ENCODE measurements at places on chromosomes 4 and X. TPM values are rescaled to one million over a fixed set of nuclear protein-coding genes. Genes with fewer than 3 reads are reported as not detected.

DNA sequence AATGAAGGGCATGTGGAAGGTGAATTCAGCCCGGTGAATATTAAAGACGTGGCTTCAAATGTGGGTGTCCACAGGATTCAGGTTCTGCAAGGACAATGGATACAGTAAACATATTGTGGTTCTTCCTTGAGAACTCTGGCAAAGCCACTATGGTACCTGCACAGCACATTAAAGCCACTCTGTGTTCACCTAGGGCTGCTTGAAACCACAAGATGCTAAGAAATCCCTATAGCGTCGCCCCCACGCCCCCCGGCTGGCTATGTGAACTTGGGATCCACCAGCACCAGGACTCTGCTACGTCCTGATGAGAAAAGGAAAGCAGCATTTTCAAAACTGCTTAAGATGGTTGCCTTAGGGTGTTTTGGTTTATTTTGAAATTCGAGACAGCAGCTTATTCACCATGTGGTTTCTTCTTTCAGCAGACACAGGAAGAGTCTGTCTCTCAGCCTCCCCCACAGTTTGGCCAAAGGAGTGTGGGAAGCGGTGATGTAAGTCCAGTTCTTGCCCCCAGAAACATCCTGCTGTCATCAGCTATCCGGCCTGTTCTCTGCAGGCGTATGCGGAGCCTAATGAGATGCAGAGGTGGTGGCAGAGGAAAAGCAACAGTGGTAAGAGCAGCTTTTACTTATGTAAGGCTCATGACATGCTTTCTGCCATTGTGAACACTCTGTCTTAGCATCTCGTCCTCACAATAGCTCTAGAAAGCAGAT is 111.5 kb downstream of the AFAP1 start:
- peak; percentile 37 for DNase-seq

DNA sequence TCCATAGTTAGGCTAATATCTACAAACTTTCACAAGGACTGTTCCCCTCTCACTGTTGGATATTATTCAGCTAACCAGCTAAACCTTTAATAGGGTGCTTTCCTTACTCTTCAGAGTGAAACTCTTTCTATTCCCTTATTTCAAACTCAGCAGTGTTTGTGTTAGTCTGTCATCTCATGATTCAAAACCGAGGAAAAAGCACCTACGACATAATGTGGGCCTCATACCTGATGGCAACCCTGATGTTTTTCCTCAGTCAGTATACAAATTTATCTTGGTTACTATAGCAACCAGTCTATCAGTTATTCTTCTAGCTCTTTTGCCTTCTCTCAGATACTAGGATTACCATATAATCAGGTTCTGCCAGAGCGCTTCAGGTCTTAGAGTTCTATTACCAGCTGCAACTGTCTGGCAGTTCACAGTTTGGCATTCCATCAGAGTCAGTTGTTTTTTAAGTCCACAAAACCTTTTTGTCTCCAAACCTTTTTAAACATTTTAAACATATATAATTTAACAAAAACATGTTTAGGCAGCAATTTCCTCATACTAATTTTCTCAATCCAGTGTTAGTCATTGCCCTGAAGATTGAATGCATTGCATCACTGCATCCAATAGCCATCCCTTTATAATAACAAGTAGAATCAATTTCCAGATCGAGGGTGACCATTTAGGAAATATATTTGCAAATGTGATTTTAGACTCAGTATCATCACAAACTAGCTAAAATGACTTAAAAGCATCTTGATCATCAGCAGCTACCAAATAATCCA is 7.4 kb downstream of the WDR44 start:
- no peak for DNase-seq

DNA sequence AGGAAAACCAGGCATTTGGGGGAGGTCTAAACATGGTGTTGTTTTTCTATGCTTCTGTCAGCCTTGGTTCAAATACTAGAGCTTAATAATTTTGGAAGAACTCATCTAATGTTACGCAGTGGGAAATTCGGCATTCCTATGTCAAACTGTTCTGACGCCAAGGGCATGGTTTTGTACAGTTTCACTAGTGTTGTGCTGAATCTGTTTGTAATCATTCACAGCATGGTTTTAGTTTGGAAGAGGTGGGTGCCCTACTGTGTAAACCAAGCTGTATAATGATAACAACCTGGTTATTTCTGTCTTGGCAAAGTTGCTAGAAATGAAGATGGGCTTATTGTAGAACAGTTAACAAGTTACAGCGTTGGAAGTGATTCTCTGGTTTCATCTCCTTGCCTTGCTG is 5.2 kb downstream of the DDX3X start:
- DNase-seq, result no peak

- DNase-seq, result no peak
Measured at GRCh38 chr4:180827232-180828009, 1415.8 kb upstream of the TENM3 start.

- DNase-seq, result no peak
Measured at GRCh38 chr4:24736066-24736465, 59.3 kb upstream of the SOD3 start.

DNA sequence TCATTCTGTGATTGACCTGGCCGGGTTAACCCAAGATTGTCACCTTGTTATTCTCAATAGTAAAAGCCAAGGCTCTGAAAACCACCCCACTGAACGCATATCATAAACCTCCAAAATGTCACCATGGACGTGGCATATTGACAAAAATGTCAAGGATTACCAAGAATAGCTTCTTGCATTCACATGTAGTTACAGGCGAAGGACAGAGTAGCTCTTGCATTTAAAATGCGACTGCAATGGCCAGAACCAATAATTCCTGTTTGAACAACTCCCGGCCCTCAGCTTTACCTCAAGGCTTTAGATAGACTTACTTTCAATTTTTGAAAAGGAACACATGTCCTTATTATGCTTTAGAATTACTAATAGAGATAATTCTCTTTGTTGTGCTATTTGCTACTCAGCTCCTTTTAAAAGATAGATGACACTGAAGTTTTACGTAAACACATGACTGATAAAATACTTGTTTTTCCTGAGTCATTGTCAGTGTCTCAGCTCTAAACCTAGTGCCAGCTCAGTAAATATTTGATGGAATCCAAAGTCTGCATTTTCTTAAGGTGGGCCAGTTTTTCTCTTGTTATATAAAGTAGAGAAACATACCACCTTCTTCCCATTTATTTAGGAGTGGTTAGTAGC is 66.3 kb downstream of the CLDN34 start:
- no peak for DNase-seq

GRCh38 chrX:27815209-27815608 is 7.4 kb downstream of the MAGEB10 start:
- no peak for DNase-seq

Gene DRP2
- 1.5 TPM for total RNA-seq

Gene EPGN
- total RNA-seq, result not detected

- DNase-seq, result no peak
Measured at GRCh38 chr4:123105026-123105420, 182.6 kb upstream of the NUDT6 start.

DNA sequence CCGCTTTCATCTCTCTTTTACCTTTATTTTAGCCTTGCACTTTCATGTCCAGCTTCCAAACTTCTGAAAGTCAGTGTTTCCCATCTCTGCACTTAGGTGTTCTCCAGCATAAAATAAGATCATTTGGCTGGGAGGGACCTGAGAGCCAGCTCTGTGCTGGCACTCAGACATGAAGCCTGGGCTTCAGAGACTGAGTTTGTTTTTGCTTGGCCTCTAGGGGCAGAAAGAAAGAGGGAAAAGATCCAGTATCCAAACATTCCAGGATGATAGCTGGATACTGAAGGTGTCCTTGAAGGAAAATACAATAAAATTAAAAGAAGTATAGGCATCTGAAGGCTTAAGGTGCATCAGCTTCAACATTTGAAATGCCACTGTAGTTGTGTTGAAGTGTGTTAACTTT is 202.4 kb upstream of the ZIC3 start:
- DNase-seq, result no peak

Gene MAGIX
- 1.2 TPM for total RNA-seq

Gene H2AZ1
- 883 TPM for total RNA-seq

DNA sequence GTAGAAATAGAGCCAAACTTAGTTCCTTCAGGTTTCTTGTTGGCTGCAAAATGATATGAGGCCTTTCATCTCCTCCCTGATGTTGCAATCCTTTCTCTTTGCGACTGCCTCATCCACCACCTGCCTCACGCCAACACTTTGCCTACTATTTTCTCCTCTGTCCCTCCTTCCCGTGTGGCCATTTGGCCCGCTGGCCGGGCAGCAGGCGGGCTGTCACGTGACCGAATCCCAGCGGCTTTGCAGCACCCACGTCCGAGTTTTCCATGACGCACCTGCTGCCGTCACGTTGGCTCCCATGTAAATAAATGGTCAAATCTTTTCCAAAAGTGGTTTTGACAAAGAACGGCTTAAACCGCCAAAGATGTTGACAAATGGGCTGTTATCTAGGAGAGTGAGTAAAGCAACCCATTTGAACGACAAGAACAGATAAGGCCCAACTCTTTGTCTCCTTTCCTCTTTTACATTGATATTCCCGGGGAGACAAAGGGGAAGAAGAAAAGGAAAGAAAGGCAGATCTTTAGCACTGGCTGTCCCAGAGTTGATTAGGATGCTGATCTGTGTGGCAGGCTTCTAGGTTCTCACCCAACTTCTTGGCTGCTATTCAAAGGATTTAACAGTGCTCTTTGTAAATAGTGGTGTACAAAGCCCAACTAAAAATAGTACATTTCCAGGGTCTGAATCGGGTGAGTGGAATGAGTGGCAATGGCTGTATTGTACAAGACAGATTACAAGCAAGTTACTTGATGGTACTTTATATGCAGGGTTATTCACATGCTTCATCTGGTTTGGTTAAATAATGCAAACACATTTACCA is 174.2 kb upstream of the JADE1 start:
- no peak for DNase-seq

DNA sequence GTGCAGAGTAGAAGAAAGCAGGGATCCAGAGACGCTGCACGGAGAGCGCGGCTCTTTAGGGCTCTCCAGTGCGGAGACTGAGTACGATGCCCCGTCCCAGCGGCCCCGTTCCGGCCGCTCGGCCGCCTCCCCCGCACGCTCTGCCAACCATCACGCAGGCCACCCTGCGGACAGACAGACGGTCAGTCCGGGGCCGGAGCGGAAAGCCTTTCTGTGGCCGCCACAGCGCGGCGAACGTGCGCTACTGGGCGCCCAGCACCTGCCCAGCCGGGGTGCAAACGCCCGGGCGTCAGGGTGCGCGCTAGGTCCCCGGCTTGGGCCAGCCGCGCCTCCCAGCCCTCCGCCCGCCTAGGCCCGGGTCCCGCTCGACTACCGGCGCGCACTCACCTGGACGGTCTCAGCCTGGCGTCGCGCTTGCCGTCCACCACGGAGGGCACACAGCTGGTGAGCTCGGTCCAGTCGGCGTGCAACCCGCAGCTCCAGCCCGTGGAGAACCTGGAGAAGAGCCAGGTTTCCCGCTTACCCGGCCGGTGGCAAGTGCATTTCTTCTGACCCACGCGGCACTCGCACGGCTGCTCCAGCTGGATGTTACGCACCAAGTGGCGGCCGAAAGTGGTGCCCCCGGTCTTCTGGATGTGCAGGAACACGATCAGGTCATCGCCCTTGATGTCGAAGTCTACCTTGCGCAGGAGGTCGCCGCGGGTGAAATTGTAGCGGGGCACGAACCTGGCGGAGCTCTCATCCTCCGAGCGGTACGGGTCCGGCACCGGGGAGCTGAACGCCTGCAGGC is 1.8 kb downstream of the HS6ST2 start:
- no peak for DNase-seq

Gene ANXA10
- total RNA-seq, result not detected

GRCh38 chr4:147362938-147363337 is 118.0 kb upstream of the EDNRA start:
- DNase-seq, result no peak

Gene RRH
- 0.62 TPM for total RNA-seq

DNA sequence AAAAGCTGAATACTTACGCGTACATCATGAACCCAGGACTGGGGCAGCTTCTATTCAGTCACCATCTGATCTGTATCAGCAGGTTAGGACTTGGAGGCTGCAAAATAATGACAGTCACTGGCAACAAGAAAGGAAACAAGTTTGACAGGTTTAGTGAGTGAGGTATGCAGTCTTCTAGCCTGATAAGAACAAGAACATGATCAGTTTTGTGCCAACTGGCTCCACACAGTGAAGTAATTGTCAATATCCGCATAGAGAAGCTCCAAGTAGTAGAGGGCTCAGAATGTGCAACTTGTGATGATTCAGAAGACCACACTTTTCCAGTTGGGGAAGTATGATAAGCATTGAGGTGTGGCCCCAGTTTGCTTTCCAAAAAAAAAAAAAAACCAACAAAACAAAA is at the start of gene TMPRSS11F:
TSS of gene TMPRSS11F (minus strand) at position 77 of the 400 bp plus-strand sequence. CDS start at position 28, 49 bp downstream.
- DNase-seq, result no peak

GRCh38 chr4:133565379-133565778 is 416.3 kb downstream of the PCDH10 start:
- no peak for DNase-seq

DNA sequence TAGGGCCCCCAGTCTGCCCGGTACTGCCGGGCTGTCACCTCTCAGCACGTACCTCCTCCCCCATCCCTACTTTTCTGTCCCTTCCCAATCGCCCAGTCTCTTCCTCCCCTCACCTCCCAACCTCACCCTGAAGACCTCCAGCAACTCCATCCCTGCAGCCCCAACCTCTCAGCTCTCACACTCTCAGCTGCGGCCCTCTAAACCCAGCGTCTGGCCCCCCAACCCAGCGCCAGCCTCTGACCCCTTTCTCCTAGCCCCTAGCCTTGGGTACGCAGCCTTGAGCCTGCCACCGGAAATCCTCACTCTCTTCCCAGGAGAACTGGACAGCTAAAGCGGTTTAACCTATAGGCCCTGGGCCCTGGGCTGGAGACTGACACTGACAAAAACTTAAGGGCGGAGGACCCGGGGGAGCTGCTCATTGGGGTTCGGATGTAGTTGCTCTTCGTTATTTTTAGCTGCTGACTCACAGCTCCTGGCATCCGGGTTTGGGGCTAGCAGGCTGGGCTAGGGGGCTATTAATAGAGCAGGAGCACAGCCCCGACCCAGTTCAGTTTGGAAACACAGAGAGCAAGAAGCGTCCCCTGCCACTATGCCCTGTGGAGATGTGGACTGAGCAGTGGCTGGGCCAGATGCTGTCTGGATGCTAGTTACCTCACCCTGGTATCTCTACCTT is 9.6 kb upstream of the DLG3 start:
- no peak for DNase-seq

DNA sequence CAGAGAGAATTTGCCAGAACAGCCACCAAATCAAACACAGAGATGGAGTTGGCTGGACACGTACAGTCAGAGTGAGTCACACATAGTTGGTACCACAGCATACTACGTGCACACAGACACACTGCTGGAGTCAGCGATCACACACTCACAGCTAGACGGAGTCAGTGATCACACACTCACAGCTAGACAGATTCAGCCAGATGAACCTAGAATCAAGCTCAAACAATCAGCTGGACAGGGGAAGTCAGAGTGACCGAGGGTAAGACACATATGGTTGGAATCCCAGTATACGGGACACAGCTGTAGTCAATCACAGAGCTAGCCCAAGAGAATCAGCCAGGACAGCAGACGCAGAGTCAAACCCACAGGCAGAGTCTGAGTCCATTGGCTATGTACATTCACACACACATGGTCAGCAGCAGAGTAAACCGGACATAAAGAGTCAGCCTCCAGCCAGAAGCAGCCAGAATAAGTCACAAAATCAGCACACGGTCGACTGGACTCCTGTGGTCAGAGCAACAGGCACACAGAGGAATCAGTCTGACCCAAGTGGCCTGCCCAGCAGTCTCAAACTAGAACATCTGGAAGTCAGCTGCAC is 4.6 kb downstream of the SLC38A5 start:
- DNase-seq, result no peak

Gene MAGEB17
- not detected for total RNA-seq

GRCh38 chrX:109889289-109890006 is 113.5 kb upstream of the TMEM164 start:
- DNase-seq, result no peak

- DNase-seq, result no peak
Measured at GRCh38 chr4:14742054-14742453, 260.2 kb upstream of the CPEB2 start.

Measured in activated naive CD4-positive, alpha-beta T cell treated with anti-CD3 and anti-CD28 coated beads, Interleukin-2, amount 50 U/mL, for 72 hours (primary cell).